ENCODE measurements at places on chromosomes 2 and 18. TPM values are rescaled to one million over a fixed set of nuclear protein-coding genes. Genes with fewer than 3 reads are reported as not detected.

GRCh38 chr2:98454073-98454472 is 9.4 kb downstream of the INPP4A start:
- no peak for DNase-seq
- peaks cover 5% of the 10 kb centered on the region for H3K36me3 ChIP-seq
- H3K4me1 ChIP-seq: peaks cover 95% of the 10 kb centered on the region

Gene POTEJ
- not detected for total RNA-seq

DNA sequence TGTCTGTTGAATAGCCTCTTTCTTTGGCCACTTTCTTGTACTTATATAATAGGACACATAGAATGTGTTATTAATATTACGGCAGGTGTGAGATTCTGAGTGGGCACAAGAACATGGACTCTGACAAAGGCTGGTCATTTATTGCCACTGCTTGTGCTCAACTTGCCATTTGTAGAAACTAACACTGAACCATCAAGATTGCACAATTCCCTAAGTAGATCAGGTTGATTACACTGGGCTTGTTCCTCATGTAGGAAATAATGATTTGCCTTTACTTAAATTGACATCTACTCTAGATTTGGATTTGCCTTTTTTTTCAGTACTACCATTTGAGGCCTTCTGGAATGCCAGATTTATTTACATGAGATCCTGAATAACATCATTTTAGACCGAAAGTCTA is 342.7 kb upstream of the CWC22 start:
- no peaks in the 10 kb centered on the region for H3K36me3 ChIP-seq
- DNase-seq: no peak
- no peak overlapping the region for H3K27ac ChIP-seq
- no peak overlapping the region for H3K4me3 ChIP-seq

- peaks cover 20% of the 10 kb centered on the region for H3K4me1 ChIP-seq
- H3K27ac ChIP-seq: no peak overlapping the region
- no peak for DNase-seq
- no peaks in the 10 kb centered on the region for H3K36me3 ChIP-seq
- H3K4me3 ChIP-seq: no peak overlapping the region
- H3K27me3 ChIP-seq: peaks cover 6% of the 10 kb centered on the region
These were observed 97.1 kb upstream of the RMDN2 start for GRCh38 chr2:37827911-37828511.

Gene PLGLB2
- 1.9 TPM for total RNA-seq

DNA sequence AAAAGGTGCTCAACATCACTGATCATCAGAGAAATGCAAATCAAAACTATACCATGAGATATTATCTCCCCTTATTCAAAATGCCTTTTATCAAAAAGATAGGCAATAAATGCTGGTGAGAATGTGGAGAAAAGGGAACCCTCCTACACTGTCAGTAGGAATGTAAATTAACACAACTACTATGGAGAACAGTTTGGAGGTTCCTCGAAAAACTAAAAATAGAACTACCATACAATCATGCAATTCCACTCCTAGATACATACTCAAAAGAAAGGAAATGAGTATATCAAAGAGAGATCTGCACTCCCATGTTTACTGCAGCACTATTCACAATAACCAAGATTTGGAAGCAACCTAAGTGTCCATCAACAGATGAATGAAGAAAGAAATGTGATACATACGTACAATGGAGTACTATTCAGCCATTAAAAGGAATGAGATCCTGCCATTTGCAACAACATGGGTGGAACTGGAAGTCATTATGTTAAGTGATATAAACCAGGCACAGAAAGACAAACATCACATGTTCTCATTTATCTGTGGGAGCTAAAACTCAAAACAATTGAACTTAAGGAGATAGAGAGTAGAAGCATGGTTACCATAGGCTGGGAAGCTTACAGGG is 63.8 kb downstream of the MAP4K3 start:
- no peak for DNase-seq
- H3K4me3 ChIP-seq: no peak overlapping the region
- H3K4me1 ChIP-seq: peaks cover 19% of the 10 kb centered on the region
- H3K36me3 ChIP-seq: peaks cover 20% of the 10 kb centered on the region

- H3K27ac ChIP-seq: no peak overlapping the region
- peaks cover 37% of the 10 kb centered on the region for H3K4me1 ChIP-seq
- no peak overlapping the region for H3K4me3 ChIP-seq
- no peaks in the 10 kb centered on the region for H3K27me3 ChIP-seq
- H3K36me3 ChIP-seq: peaks cover 9% of the 10 kb centered on the region
These were observed 50.3 kb downstream of the ARHGAP25 start for GRCh38 chr2:68784915-68785314.

GRCh38 chr2:233461481-233461891 is 105.1 kb downstream of the USP40 start:
- no peaks in the 10 kb centered on the region for H3K4me1 ChIP-seq
- H3K4me3 ChIP-seq: no peak overlapping the region
- no peaks in the 10 kb centered on the region for H3K27me3 ChIP-seq
- peaks cover 10% of the 10 kb centered on the region for H3K36me3 ChIP-seq

Gene TOGARAM2
- total RNA-seq: 4.0 TPM

DNA sequence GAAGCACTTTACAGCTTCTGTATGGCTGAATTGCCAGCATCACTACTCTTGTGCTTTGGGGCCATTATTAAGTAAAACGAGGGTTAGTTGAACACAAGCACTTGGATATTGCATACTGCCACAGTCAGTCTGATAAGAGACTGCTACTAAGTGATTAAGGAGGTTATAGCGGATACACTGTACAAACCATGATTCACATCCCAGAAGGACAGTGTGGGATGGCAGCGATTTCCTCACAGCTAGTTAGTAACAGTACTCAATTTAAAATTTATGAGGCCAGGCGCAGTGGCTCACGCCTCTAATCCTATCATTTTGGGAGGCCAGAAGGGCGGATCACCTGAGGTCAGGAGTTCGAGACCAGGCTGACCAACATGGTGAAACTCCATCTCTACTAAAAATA is 2.6 kb upstream of the BMPR2 start:
- peaks cover 23% of the 10 kb centered on the region for H3K4me1 ChIP-seq
- H3K4me3 ChIP-seq: peak overlapping the region; percentile 25
- H3K27ac ChIP-seq: peak overlapping the region; percentile 42
- DNase-seq: no peak
- no peaks in the 10 kb centered on the region for H3K27me3 ChIP-seq

Gene TSGA10
- 14.5 TPM for total RNA-seq

Gene ASB18
- not detected for total RNA-seq

Gene ABCB11
- not detected for total RNA-seq

DNA sequence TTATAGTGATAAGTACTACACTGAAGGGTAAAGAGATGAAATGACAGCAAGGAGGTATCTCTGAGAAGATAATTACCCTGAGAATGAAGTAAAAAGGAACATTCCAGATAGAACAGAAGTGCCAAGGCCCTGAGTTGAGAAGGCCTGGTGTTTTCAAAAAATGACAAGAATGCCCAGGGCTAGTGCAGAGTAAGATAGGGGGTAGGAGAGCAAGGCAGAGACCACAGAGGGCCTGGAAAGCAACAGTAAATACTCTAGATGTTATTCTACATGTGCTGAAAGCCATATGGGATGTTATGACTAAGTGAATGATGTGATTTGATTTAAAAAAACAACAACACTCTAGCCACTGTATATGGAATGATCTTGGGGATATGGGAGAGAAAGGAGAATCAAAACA is 52.3 kb downstream of the BAZ2B start:
- H3K4me3 ChIP-seq: no peak overlapping the region
- DNase-seq: no peak
- H3K36me3 ChIP-seq: no peaks in the 10 kb centered on the region
- no peaks in the 10 kb centered on the region for H3K27me3 ChIP-seq
- no peaks in the 10 kb centered on the region for H3K4me1 ChIP-seq
- H3K27ac ChIP-seq: no peak overlapping the region

GRCh38 chr2:241668839-241669238 is 17.8 kb downstream of the DTYMK start:
- peaks cover 23% of the 10 kb centered on the region for H3K4me1 ChIP-seq
- H3K27ac ChIP-seq: no peak overlapping the region
- no peak overlapping the region for H3K4me3 ChIP-seq
- no peaks in the 10 kb centered on the region for H3K27me3 ChIP-seq
- H3K36me3 ChIP-seq: peaks cover 5% of the 10 kb centered on the region
- DNase-seq: no peak

Gene NEU2
- not detected for total RNA-seq

Gene CD8B
- total RNA-seq: 71.2 TPM

DNA sequence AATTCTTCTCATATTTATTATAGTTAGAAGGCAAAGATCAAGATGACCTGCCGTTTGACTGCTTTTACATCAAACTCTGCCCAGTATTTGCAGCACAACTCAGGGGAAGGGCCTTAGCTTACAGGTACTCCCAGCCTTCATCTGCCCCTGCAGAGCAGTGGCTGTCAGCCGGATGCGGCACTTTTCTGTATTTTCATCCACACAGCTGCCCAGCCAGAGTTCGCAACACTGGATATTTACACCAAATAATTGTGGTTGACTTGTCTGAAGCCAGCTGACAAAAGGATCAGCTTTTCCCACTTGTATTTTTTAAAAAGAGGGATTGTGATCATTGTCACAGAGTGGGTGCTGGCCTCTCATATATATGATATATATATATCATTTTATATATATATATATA is 94.7 kb downstream of the FARSB start:
- H3K27ac ChIP-seq: no peak overlapping the region
- no peak for DNase-seq
- no peaks in the 10 kb centered on the region for H3K36me3 ChIP-seq
- no peak overlapping the region for H3K4me3 ChIP-seq
- H3K4me1 ChIP-seq: no peaks in the 10 kb centered on the region
- H3K27me3 ChIP-seq: no peaks in the 10 kb centered on the region

Gene DNER
- total RNA-seq: not detected

Gene PRSS56
- not detected for total RNA-seq

Gene CHRND
- not detected for total RNA-seq

Gene NAT8
- not detected for total RNA-seq

- DNase-seq: no peak
- no peak overlapping the region for H3K27ac ChIP-seq
These were observed 77.3 kb upstream of the RMDN2 start for GRCh38 chr2:37847792-37848191.

DNA sequence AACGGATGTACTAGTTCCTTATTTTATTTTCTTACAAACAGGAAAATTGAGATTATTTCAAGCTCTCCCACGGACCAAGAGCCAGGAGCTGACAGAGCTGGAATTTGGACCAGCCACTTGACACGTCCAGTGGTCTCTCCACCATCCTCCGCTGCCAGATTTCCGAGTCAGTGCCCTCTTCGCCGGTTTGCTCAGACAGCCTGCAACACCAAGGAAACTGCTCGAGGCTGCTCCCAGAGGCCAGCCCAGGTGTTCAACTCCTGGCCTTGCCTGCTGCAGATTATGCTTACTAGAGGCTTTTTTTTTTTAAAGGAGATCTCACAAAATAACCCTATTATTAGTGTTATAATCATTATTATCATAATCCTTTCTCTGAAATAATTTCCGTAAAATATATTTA is 779.8 kb downstream of the RNF144A start:
- peaks cover 2% of the 10 kb centered on the region for H3K36me3 ChIP-seq
- H3K4me3 ChIP-seq: no peak overlapping the region
- H3K27ac ChIP-seq: no peak overlapping the region
- no peaks in the 10 kb centered on the region for H3K27me3 ChIP-seq

- H3K4me3 ChIP-seq: no peak overlapping the region
- H3K36me3 ChIP-seq: peaks cover 2% of the 10 kb centered on the region
- DNase-seq: no peak
- peaks cover 3% of the 10 kb centered on the region for H3K27me3 ChIP-seq
- H3K27ac ChIP-seq: no peak overlapping the region
These were observed 23.7 kb upstream of the COL5A2 start for GRCh38 chr2:189203177-189203799.

Gene TUBA3E
- total RNA-seq: not detected

GRCh38 chr2:189234991-189235390 is 55.4 kb upstream of the COL5A2 start:
- DNase-seq: no peak
- peaks cover 2% of the 10 kb centered on the region for H3K36me3 ChIP-seq
- no peak overlapping the region for H3K4me3 ChIP-seq
- H3K27me3 ChIP-seq: no peaks in the 10 kb centered on the region

- H3K27ac ChIP-seq: no peak overlapping the region
- no peaks in the 10 kb centered on the region for H3K36me3 ChIP-seq
- no peak for DNase-seq
- no peaks in the 10 kb centered on the region for H3K27me3 ChIP-seq
- no peak overlapping the region for H3K4me3 ChIP-seq
These were observed 49.5 kb upstream of the ACYP2 start for GRCh38 chr2:54065891-54066290.

- H3K36me3 ChIP-seq: no peaks in the 10 kb centered on the region
- DNase-seq: no peak
- no peak overlapping the region for H3K27ac ChIP-seq
- no peaks in the 10 kb centered on the region for H3K4me1 ChIP-seq
- H3K4me3 ChIP-seq: no peak overlapping the region
These were observed 98.8 kb upstream of the MMADHC start for GRCh38 chr2:149686136-149687051.

Gene ANO7
- 0.90 TPM for total RNA-seq

Measured in activated T-cell treated with anti-CD3 and anti-CD28 coated beads, Interleukin-2, amount 50 U/mL, for 72 hours (primary cell).